Ovary (tissue), 10 donors: ENCODE measurements at places on chromosomes 7 and 10. TPM values are rescaled to one million over a fixed set of nuclear protein-coding genes. Genes with fewer than 3 reads are reported as not detected.

LBX1 gene
- polyA plus RNA-seq, result not detected

FFAR4 gene
- polyA plus RNA-seq, result 0.28 TPM

CCAR1 gene
- polyA plus RNA-seq, result 22.0 TPM

CYP2E1 gene
- 1.6 TPM for polyA plus RNA-seq

CAPZA2 gene
- 80.9 TPM for polyA plus RNA-seq

CABCOCO1 gene
- polyA plus RNA-seq, result 0.38 TPM

ANXA8 gene
- polyA plus RNA-seq, result 1.2 TPM

ZPBP gene
- polyA plus RNA-seq, result not detected

IRF5 gene
- polyA plus RNA-seq, result 2.2 TPM

IPMK gene
- 1.5 TPM for polyA plus RNA-seq

GRM3 gene
- 0.10 TPM for polyA plus RNA-seq

CELF2 gene
- polyA plus RNA-seq, result 38.8 TPM

ARMS2 gene
- polyA plus RNA-seq, result not detected

SPDYE6 gene
- not detected for polyA plus RNA-seq

GSTO2 gene
- 6.5 TPM for polyA plus RNA-seq

SAP25 gene
- polyA plus RNA-seq, result 4.0 TPM

SPDYE16 gene
- 0.71 TPM for polyA plus RNA-seq

SPDYE2B gene
- polyA plus RNA-seq, result not detected

PPP1R17 gene
- not detected for polyA plus RNA-seq

HTRA1 gene
- polyA plus RNA-seq, result 724 TPM

LEP gene
- polyA plus RNA-seq, result 0.01 TPM

STEAP1B gene
- polyA plus RNA-seq, result 0.44 TPM

ADRA2A gene
- polyA plus RNA-seq, result 19.0 TPM

AKR1C4 gene
- polyA plus RNA-seq, result not detected

CFAP70 gene
- polyA plus RNA-seq, result 1.8 TPM

PVRIG gene
- 0.12 TPM for polyA plus RNA-seq

TMEM213 gene
- not detected for polyA plus RNA-seq

ASAH2B gene
- polyA plus RNA-seq, result 3.4 TPM

UTF1 gene
- polyA plus RNA-seq, result 0.06 TPM

TMEM168 gene
- polyA plus RNA-seq, result 9.3 TPM

PTPRN2 gene
- polyA plus RNA-seq, result 5.7 TPM

NFE2L3 gene
- polyA plus RNA-seq, result 1.4 TPM

CALML3 gene
- polyA plus RNA-seq, result 0.02 TPM

CLRN3 gene
- polyA plus RNA-seq, result not detected

PRLHR gene
- 0.06 TPM for polyA plus RNA-seq

SLC18A3 gene
- polyA plus RNA-seq, result not detected

PILRA gene
- polyA plus RNA-seq, result 4.8 TPM

NPY gene
- not detected for polyA plus RNA-seq

INA gene
- 0.05 TPM for polyA plus RNA-seq

CYP2C9 gene
- polyA plus RNA-seq, result not detected

NPFFR1 gene
- 0.04 TPM for polyA plus RNA-seq

HTR5A gene
- not detected for polyA plus RNA-seq

PRTFDC1 gene
- polyA plus RNA-seq, result 12.7 TPM

CCDC172 gene
- not detected for polyA plus RNA-seq

STRA8 gene
- not detected for polyA plus RNA-seq

STK31 gene
- polyA plus RNA-seq, result 0.07 TPM
